ENCODE measurements at places on chromosomes 2 and 18. TPM values are rescaled to one million over a fixed set of nuclear protein-coding genes. Genes with fewer than 3 reads are reported as not detected.

GRCh38 chr2:11891028-11891427, 144.6 kb downstream of the LPIN1 start:
- DNase-seq = no peak
- no peak overlapping the region for H3K4me3 ChIP-seq
- no peaks in the 10 kb centered on the region for H3K36me3 ChIP-seq
- H3K27me3 ChIP-seq = no peaks in the 10 kb centered on the region
- H3K4me1 ChIP-seq = no peaks in the 10 kb centered on the region
- no peak overlapping the region for H3K27ac ChIP-seq

GRCh38 chr2:113711851-113712250, 44.6 kb downstream of the SLC35F5 start:
- H3K4me3 ChIP-seq = no peak overlapping the region
- no peak for DNase-seq
- peaks cover 11% of the 10 kb centered on the region for H3K36me3 ChIP-seq
- H3K4me1 ChIP-seq = peaks cover 14% of the 10 kb centered on the region
- no peaks in the 10 kb centered on the region for H3K27me3 ChIP-seq

DNA sequence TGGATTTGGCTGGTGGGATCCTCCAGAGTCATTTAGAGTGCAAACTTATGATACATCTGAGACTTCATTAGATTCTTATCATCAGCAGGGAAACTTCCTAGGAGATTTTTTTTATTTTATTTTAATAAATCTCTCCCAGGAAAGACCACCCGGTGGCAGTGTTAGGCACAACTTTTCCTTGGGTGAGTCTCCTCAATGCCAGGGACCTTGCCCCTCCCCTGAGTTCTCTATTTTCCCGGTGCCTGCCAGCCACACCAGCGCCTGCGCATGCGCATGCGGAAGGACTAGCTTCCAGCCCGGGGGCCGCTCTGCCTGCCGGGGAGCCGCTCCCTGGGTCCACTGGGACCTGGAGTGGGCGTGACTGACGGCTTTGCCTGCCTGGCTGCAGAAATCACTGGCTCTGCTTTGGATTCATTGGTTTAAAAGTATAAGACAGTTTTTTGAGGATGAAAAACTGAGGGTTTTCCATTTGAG, 86.6 kb downstream of the TMEM182 start:
- H3K4me3 ChIP-seq = no peak overlapping the region
- peak; percentile 89 for DNase-seq
- H3K27me3 ChIP-seq = peaks cover 5% of the 10 kb centered on the region
- peaks cover 3% of the 10 kb centered on the region for H3K4me1 ChIP-seq

GRCh38 chr2:171244970-171245782, 84.5 kb upstream of the TLK1 start:
- H3K4me1 ChIP-seq = no peaks in the 10 kb centered on the region
- H3K27ac ChIP-seq = no peak overlapping the region
- DNase-seq = no peak
- no peaks in the 10 kb centered on the region for H3K36me3 ChIP-seq

DNA sequence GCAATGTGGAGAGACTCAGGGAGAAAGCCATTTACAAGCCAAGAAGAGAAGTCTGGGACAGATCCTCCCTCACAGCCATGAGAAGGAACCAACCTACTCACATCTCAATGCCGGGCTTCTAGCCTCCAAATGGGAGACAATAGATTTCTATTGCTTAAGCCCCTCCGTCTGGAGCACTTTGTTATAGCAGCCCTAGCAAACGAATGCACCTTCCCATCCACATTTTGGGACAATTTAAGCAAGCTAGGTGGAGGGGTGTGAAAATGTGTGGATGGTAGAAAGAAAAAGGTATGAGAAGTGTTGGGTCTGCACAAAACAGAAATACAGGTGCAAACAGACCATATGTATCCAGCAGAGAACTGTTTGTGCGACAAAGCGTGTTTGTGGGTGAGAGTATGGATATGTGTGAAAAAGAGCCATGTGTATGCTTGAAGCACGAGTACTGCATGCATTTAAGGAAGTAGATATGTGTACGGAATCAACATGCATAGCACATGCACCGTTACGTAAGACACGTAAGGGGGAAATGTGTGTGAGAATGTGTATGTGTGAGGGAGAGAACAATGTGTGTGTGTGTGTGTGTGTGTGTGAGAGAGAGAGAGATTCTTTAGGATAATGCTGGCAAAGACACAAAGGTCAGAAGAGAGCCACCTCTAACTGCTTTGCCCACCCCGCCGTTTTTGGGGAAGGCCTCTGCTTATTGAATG, 13.1 kb upstream of the E2F6 start:
- H3K4me3 ChIP-seq = no peak overlapping the region
- H3K4me1 ChIP-seq = no peaks in the 10 kb centered on the region
- H3K27ac ChIP-seq = no peak overlapping the region
- H3K36me3 ChIP-seq = no peaks in the 10 kb centered on the region
- no peak for DNase-seq

COL5A2 gene
- total RNA-seq = 75.3 TPM

Data from lung (tissue), 17 donors.